ENCODE measurements at places on chromosomes 16 and 17.

DNA sequence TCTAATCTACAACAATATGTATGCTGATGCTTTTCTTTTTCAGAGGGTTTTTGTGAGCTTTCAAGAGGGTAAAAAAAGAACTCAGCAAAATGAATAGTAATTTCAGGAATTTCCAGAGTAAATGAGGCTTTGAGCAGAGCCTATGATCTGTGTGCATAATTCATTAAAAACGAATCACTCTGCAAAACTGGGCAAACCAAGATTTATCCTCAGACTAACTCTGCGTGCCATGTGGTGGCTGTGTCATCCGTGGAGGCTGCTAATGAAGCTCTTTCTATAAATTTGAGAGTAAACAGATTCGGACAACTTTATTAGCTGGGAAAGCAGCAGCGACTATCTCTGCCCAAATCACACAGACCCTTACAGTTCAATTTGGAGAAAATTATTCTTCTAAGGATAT lies 83.8 kb downstream of the FOXL1 start:
- DNase-seq: no peak

DNA sequence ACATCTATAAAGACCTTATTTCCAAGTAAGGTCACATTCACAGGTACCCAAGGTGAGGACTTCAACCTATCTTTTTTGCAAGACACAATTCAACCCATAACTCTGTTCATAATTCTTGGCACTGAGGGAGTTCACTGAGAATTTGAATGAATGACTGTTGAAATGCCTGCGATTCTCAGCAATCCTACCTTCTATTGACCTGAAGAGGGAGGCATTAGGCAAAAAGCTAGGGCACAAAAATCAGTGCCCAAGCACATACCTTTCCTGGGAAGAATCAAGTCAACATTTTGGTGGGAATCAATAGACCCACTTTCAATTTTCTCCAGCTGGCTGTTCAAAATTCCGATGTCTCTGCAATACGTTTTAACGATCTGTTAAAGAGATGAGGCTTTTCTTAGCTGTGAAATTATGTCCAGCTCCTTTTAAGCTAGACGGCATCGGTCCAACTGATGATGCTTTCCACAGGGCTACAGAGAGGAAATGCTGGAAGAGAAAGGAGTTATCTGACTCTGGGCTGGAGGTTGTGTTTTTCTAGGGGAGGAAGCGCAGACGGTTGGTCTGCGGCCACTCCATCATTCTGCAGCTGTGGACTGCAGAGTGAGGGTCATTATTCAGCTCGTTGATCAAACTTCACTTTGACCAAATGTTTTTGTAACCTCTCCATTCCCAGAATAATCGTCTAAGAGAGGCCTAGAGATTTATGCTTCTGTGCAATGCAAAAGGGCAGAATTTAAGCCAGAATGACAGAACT lies 25.2 kb downstream of the BCO1 start:
- no peak for DNase-seq

- DNase-seq: no peak
These were observed 80.4 kb downstream of the ENGASE start for GRCh38 chr17:79154951-79155585.

DNA sequence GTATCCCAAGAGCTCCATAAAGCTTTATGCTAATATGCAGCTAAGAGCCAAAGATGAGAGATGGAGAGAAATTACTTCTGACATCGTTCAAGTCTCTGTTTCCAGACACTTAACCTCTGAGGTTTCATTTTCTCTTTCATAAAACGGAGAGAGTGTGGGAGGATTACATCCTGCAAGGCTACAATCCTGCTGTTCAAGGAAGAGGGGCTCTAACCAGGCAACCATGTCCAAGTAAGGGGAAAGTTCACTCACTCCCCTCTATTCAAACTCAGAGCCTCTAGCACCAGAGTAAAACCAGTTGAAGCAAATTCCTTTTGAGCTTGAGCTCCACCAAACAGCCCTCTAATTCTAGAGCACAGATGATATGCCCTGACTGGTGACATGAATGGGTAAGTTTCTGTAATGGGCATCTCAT lies 397.4 kb downstream of the NPIPA8 start:
- no peak for DNase-seq

DNA sequence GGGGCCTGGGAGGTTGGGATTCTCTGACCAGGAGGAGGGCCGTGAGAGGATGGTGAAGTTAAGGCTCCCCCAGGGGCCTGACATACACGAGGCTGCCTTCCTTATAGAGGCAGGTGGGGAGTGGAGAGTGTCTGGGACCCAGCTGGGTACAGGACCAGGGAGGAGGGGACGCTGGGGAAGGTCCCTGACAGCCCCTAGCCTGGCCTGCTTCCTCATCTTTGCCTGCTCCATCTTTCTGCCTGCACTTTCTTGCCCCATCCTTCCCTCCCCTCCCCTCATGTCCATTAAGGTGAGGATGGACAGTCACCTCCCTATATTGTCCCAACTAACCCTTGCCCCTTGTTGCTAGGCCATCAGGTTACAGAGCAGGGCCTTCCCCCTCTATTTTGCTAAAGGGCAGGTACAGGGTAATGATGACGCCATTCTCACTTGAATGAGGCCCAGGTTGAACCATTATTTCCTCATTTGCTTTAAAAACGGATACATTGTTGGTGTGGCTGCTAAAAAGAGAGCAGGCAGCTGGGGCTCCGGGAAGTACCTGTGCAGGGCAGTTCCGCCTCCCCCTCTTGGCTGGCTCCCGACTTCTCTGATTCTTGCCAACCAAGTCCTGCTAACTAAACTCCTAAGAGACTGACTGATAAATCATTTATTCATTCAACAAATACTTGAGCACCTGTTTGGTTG lies 1.3 kb downstream of the C17orf99 start:
- no peak for DNase-seq
